Smooth muscle cell of bladder (primary cell): ENCODE measurements at places on chromosomes 5 and 9. TPM values are rescaled to one million over a fixed set of nuclear protein-coding genes. Genes with fewer than 3 reads are reported as not detected.

Gene CDKN2B
- total RNA-seq, result 18.5 and 37.2 TPM in 2 replicates

Gene IL9
- not detected in 2 replicates for total RNA-seq

Gene SMIM33
- total RNA-seq, result not detected in 2 replicates

Gene THBS4
- total RNA-seq, result 1.1 and 3.2 TPM in 2 replicates

Gene LYRM7
- 4.5 and 4.6 TPM in 2 replicates for total RNA-seq
